Effector memory CD4-positive, alpha-beta T cell (primary cell): ENCODE measurements at places on chromosomes 4 and X.

- no peak for DNase-seq
Measured at GRCh38 chr4:56828784-56829535, 7.5 kb upstream of the SPINK2 start.

- no peak for DNase-seq
Measured at GRCh38 chr4:97367878-97368277, 775.4 kb downstream of the STPG2 start.

DNA sequence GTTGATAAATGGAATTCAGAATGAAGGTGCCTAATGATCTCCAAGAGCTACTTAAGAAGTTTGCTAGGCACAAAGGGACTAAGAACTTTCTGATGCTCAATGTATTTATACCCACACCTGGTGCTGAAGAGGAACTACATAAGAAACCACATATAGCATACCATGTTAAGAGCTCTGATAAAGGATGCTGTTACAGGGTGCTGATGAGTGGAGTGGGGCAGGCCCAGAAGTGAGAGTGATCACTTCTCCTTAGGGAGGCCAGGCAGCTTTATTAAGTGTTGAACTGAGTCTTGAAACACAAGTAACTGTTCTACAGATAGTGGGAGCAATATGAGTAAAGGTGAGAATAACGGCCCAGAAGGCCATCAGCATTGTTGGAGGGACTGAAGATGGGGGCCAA lies 68.3 kb upstream of the CHRDL1 start:
- DNase-seq, result no peak

DNA sequence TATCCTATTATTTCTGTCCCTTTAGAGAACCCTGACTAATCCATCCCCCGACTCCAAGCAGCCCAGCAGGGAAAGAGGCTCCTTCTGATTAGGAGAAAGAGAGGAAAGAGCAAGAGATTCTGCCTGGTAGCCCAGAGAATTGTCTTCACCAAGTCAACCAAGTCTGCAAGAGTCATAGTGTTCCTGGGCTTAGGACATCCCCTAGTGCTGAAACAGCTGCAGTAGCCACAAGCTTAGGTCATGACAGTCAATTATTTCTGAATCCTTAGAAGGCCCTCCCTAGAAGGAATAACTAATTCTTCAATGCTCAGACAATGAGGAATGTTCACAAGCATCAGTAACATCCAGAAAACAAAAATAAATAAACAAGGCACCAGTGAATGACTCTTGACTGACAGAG lies 480.3 kb upstream of the GRIA3 start:
- DNase-seq, result no peak

GRCh38 chr4:74109870-74110605 lies 11.0 kb upstream of the CXCL2 start:
- DNase-seq, result no peak

GRCh38 chr4:184328022-184328736 lies 110.5 kb upstream of the ENPP6 start:
- no peak for DNase-seq

- peak; percentile 9 for DNase-seq
Measured at GRCh38 chr4:924107-925096, 7.7 kb downstream of the GAK start.

- DNase-seq, result no peak
Measured at GRCh38 chrX:54494989-54495813, 833 bp downstream of the FGD1 start.

GRCh38 chr4:42280327-42281095 lies 116.8 kb upstream of the SHISA3 start:
- DNase-seq, result no peak

GRCh38 chrX:40007756-40008705 lies 89.7 kb downstream of the BCOR start:
- DNase-seq, result no peak

- DNase-seq, result no peak
Measured at GRCh38 chrX:68749426-68749825, 79.4 kb upstream of the EFNB1 start.

- DNase-seq, result no peak
Measured at GRCh38 chrX:104137496-104137895, 19.3 kb downstream of the SLC25A53 start.

DNA sequence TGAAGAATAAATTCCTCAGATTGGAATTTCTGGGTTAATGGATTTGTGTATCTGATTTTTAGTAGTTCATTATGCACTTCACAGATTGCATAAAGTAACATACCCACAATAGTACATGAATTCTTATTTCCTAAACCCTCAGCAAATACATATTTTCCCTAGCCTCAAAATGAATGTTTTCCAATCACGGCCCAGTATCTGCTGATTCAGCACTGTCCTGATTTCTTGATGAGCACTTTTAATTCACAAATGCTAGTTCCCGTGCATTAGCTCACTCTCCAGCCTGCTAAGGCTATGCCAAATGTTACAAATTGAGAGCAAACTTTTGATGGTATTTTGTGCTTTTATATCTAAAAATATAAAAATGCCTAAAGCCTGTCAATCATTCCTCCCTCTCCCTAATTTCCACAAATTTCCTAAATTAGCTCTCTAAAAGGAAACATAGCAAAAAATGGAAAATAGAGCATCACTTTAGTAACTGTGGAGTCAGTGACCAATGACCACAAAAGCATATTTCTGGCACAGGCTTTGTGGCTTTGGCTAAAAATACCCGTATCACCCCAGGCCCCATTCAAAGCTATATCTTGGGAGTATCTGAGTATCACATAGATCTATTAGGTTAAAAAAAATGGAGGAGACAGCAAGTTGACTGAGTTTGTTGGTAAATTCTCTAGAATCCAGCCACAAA lies 75.5 kb downstream of the NAF1 start:
- no peak for DNase-seq

- peak; percentile 24 for DNase-seq
Measured at GRCh38 chrX:68503836-68504636, 5.2 kb downstream of the YIPF6 start.

DNA sequence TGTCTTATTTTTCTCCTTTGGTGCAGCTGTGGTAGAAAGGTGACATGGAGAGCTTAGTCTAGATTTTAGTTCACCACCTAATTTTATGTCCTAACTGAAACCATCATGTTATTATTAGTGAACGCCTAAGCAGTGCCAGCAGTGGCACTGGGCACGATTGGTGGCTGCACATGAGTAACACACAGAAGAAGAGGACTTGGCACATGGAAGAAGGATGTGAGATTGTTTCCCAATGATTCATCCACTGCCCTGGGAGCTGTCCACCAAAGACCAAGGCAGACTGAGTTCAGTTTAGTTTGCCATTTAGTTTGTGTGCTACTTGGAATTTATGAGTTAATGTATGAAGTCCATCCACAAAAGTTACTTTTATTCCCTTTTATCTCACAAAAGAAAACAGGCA lies 68.1 kb upstream of the NAP1L5 start:
- DNase-seq, result no peak

DNA sequence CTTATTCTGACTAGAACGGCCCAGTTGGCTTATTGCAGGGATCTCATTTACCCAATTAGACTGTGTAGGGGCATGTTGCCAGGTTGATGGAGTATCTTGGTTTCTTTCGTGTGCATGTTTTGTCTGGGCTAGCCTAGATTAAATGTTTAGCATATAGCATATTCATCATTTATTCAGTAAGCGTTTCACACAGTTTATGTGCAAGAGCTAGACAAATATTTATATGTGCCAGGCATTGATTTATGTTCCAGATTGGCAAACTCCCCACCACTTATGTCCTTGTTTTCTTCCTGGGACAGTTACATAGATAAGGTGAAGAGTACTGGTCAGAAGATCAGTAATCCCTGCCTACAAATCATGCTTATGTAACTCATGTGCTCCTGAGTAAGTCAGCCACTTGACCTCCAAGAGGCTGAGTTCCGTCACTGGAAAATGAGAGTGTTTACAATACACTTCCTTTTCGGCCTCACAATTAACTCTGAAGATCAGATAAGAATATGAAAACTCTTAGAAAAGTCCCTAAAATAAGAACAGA lies 57.2 kb downstream of the RUFY3 start:
- DNase-seq, result no peak

GRCh38 chr4:105520819-105521790 lies 31.3 kb upstream of the ARHGEF38 start:
- no peak for DNase-seq

GRCh38 chr4:17664755-17665154 lies 50.3 kb downstream of the MED28 start:
- DNase-seq, result no peak
